Thyroid gland (tissue), 4 donors: ENCODE measurements at places on chromosomes 12 and 14.

DNA sequence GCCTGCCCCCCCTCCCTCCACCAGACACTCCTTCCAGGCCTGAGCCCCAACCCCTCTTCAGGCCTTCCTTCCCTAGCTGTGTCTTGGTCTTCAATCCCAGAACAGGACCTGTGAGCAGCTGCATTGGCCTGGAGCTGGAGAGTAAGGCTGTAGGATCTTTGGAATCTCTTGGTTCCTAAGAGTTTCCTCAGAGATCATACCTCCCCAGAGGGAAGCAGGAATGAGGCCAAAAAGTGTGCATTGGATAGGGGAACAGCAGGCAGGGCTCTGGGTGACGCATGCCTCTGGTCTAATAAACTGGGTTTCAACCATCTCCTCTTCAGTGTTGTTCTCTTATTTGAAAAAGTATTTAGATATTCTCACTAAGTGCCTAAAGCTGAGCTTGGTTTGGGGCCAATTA is 1.8 kb upstream of the SMARCD1 start:
- DNase-seq: no peak

DNA sequence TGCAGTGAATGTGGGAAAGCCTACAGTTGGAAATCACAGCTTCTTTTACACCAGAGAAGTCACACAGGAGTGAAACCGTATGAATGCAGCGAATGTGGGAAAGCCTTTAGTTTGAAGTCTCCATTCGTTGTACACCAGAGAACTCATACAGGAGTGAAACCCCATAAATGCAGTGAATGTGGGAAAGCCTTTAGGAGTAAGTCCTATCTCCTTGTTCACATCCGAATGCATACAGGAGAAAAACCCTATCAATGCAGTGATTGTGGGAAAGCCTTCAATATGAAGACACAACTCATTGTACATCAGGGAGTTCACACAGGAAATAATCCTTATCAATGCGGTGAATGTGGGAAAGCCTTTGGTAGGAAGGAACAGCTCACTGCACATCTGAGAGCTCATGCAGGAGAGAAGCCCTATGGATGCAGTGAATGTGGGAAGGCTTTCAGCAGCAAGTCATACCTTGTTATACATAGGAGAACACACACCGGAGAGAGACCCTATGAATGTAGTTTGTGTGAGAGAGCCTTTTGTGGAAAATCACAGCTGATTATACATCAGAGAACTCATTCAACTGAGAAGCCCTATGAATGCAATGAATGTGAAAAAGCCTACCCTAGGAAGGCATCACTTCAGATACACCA is 24.6 kb downstream of the ZNF26 start:
- no peak for DNase-seq

- no peak for DNase-seq
These were observed 47.9 kb downstream of the RPH3A start for GRCh38 chr12:112839386-112839972.

- peak; percentile 65 for DNase-seq
These were observed at the start of gene INF2 for GRCh38 chr14:104689109-104689880. Gene INF2, plus strand, starts transcription at chr14:104689618. Its CDS starts 11,748 bp downstream, at chr14:104701366.

DNA sequence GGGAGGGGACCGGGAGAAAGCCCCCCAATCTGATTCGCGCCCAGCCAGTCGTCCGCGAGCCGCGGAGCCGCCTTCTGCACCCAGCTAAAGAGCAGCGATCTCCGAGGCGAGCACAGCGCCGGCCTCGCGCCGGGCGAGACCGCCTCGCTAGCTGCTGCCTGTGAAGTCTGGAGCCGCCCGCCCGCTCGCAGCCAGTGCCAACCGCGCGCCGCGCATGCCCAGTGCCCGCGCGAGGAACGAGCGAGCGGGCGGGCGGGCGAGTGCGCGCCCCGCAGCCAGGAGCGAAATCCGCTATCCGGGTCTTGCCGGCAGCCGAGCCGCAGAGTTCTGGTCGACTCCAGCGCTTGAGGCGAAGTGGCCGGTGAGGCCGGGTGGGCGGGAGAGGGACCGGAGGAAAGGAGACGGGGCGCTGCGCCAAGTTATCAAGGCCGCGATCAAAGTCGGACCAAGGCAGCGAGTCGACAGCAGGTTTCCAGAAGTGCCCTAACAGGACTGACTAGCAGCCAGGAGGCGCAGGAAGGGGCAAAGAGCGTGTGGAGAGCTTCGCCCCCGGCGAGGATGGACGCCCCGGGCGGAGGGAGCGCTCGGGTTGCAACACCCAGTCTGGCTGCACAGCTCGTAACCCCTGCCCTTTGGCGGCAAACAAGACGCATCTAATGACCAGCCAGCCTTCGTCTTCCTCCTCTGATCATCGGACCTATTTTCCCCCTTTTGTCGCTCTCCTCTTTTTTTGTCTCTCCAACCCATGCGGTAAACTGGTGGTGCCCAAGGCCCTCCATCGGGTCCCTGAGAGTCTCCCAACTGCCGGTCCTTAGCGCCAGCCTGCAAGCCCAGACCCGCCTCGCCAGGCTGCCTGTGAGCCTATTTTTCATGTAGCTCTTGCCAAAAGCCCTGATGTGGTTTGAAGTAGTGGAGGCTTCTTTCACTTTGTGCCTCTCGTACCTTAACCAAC is at the start of gene EPS8:
EPS8 (minus strand) TSS at position 169 of the 952 bp plus-strand sequence. CDS start 106,437 bp downstream, outside the sequence.
- DNase-seq: peak; percentile 93

- no peak for DNase-seq
These were observed 1.3 kb downstream of the TRAF3 start for GRCh38 chr14:102778338-102779083.

DNA sequence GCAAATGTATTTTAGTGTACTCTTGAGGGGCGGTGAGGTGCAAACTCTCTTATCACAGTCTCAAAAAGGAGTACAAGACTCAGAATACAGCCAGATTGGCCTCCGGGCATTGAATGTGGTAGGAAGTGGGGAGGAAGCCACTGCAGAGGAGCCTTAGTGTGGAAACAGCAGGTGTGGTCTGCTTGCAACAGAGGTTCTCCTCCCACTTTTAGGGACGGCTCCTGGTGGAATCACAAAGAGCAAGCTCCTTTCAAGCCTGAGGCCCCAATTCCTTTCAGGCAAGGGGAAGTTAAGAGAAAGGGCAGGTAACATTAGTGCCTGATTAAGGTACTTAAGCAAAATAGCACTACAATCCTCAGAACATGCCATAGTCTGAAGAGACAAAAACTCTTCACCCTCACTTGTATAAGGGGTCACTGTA is 23.7 kb upstream of the SLC2A3 start:
- no peak for DNase-seq

GRCh38 chr12:19915392-19916195 is 452.7 kb upstream of the PDE3A start:
- DNase-seq: no peak

DNA sequence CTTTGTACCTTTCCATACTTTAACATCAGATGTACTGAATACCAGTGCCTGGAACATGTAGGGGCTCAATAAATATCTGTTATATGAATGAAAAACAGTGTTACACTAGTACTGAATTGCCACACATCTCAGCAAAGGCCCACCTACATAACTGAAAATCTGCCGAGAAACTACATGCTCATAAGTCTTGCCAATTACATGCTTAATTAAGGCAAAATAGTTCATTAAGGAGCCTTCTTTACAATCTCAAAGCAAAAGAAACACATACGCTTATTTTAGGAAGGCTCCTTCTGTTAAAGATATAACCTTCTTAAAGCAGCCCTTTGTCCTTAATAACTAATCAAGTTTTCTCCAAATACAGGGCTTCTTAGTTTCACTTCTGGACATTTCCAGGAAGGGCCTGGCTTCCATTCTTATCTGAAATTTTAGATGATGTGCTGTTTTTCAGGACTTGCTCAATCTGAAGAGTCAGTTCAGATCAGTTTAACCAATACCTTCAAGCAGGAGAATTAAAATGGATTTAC is 11.5 kb downstream of the LIMA1 start:
- no peak for DNase-seq

- peak; percentile 71 for DNase-seq
These were observed at the start of gene PTCSC3 for GRCh38 chr14:36176524-36176923. Gene PTCSC3, minus strand, starts transcription at chr14:36176722.

- no peak for DNase-seq
These were observed 4.4 kb upstream of the NID2 start for GRCh38 chr14:52073251-52073650.

DNA sequence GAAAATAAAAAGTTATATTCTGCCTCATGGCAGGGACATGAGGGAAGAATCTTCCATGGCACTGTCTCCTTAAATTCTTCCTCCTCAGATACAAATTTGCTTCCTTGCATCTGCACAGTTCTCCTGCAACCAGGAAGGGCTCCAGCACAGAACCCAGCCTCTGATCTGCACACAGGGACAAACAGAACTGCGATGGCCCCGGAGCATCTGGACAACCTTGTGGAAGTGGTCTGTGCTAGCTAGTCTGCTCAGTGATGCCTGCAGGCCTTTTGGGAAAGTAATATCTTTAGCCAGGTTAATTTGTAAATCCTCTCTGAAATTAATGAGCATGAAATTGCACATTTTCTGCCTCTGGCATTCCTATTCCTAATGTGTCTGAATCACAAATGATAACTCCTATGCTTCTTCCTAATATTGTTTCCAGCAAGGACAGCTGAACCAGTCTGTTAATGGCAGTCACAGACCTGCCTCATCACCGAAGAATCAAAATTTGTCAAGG is 74.8 kb downstream of the GRIP1 start:
- DNase-seq: no peak

- DNase-seq: no peak
These were observed 139.7 kb upstream of the TBX3 start for GRCh38 chr12:114823724-114824123.

DNA sequence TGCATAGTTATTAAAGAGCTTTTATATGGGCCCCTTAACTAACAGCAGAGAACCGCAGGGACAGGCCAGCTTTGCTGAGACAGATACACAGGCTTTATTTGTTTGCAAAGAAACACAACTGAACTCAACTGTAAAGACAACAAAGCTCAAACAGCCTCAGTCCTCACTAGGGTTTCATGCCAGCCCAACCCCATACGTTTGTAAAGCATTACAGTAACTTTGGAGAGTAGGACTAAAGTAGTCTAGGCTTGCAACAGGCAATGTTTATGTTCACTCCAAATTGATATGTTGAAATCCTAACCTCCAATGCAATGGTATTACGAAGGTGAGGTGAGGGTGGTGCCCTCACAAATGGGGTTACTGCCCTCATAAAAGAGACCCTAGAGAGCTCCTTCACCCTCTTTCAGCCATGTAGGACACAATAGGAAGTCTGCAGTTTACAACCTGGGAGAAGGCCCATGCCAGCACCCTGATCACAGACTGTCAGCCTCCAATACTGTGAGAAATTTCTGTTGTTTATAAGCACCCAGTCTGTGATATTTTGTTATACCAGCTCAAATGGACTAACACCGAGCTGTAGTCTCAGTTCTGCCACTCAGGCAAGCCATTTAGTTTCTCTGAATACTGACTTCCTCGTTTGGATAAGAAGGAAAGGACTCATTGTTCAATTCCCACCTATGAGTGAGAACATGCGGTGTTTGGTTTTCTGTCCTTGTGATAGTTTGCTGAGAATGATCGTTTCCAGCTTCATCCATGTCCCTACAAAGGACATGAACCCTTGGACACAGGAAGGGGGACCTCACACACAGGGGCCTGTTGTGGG is 35.2 kb downstream of the PPM1H start:
- DNase-seq: no peak

- DNase-seq: no peak
These were observed 21.0 kb upstream of the MDM2 start for GRCh38 chr12:68786929-68787328.

- no peak for DNase-seq
These were observed 4.1 kb downstream of the GCN1 start for GRCh38 chr12:120190386-120190785.

DNA sequence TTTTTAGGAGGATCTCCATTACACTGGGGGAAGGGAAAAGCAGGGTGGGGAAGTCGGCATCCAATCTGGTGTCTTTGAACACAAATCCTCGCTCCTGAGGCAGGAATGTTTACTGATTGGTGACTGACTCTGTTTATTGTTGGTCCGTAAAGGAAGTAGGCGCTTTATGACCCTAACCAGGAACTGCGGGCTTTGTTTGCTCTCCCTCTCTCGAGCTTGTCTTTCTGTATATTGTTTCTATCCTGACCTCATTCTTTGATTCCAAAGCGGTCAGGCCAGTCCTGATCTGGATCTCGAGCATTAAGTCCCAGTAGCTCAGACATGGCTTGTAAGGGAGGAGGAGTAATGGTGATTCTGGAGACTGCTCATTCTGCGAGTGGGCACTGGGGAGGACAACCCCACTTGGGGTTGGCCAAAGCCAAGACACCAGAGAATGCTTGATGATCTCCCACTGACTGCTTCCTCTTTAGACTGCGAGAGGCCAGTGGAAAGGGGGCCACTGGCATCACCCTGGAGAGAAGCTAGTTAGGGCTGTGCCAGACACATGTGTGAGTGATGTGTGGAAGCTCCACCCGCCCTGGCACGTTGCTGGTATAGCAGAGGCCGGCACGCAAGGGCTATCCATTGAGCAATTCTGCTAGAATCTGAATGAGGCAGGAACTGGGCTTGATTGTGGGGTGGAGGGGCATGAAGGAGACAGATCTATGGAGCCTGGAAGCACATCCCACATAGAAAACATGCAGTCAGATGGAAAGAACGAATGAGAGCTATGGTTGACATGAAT is 194.6 kb downstream of the PAX9 start:
- no peak for DNase-seq

DNA sequence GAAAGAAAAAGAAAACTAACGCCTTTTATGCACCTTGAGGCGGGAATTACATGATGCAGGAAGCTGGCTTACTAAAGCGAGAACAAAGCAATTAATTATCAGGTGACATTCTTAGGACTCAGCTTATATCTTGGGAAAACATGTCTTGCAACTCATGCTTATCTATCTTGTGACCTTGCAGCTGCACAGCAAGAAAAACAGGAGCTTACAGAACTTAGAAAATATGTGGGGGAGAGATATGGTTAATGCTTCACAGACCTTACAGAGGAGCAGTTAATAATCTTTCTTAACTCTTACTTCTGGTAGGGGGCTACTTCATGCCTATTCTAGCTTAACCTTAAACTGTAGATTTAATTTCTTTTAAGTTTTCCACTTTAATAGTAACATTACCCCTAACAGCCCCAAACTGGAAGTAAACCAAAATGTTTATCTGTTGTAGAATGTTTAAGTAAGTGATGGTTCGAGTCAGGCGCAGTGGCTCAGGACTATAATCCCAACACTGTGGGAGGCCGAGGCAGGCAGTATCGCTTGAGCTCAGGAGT is 13.2 kb upstream of the OR11G2 start:
- DNase-seq: no peak

- no peak for DNase-seq
These were observed 165.4 kb upstream of the CRY1 start for GRCh38 chr12:107258780-107259179.

DNA sequence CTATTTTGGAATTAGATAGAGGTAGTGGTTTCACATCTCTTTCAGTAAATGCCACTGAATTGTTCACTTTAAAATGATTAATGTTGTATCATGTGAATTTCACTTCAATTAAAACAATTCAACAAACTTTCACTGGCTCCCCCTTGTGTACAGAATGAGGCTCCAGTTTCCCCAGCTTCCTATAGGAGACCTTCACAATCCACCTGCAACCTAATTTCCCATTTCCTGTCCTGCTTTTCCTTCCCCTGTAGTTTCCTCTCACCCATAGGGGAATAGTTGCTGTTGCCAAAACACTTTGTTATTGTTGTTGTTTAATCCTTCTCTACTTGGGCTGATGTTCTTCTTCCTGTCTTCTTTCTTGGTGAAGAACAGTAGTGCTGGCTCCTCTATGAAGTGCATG is 59.8 kb downstream of the NPAS3 start:
- no peak for DNase-seq
